NCI-H226 (cell line): ENCODE measurements at places on chromosomes 2 and 18.

DNA sequence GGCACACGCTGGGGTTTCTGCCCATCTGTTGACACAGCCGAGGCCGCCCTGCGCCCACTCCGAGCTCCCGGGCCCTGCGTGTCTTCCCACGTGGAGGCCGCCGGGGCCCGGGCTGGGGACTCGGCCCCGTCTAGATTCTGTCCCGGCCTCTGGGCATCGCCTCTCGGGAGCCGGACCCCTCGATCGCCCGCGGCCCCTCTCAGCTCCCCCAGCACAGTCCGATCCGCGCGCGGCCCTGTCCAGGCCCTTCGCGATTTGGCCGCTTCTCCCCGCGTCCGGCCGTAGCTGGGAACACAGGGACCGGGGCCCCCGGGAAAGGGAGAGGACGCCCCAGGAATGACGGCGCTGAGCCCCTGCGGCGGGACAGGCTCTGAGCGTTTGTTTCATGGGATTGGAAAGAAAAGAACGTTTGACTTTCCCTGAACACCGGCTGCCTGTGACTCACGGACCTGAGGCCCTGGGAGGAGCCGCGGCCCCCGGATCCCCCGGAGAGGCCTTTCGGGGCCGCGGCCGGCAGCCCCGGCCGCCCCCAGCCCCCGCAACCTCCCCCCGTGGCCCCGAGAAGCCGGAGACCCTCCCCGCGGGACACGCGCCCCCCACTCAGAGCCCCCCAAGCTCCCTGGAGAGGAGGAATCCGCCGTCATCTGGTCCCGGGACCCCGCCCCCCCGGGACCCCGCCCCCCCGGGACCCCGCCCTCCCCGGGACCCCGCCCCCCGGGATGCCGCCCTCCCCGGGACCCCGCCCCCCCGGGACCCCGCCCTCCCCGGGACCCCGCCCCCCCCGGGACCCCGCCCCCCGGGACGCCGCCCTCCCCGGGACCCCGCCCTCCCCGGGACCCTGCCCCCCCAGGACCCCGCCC is 62.7 kb upstream of the CTDP1 start:
- no peak for DNase-seq

DNA sequence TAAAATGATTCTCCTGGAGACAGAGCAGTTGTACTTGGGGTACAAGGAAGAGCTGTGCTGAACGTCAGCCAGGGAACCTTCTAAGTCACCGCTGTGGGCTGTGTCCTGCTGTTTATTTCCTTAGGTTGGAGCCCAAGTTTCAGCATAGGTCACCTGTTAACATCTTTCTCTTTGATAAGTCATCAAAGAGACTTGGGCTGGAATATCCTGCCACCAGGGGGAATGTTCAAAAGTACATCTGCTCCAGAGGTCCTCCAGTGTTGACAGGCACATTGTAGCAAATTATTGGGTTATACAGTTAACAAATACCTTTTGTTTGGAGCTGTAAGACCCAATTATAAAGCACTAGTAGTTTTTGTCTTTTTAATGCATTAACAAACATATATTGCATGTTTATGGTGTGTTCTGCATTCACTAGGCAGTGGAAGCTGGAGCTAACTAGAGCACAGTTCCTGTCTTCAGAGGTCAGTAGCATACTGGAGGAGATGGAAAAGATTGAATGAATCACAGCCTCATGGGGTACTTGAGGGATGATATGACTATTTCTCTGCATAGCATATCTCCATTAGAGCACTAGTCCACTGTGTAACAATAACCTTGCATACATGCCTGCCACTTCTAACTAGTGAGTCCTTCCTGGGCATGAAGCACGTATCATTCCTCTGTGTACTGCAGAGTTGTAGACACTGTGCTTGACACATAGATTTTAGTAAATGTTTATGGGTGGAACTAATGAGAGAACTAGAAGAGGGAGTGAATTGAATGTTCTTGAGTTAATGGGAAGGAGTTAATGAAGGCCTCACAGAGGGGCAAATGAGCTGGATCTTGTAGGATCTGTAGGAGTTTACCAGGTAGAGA is 182.1 kb downstream of the AGAP1 start:
- peak; percentile 64 for DNase-seq

- DNase-seq: no peak
Observed at GRCh38 chr2:74228772-74229171, 30.4 kb downstream of the MTHFD2 start.

GRCh38 chr2:47741101-47741500 is 41.8 kb upstream of the MSH6 start:
- no peak for DNase-seq

DNA sequence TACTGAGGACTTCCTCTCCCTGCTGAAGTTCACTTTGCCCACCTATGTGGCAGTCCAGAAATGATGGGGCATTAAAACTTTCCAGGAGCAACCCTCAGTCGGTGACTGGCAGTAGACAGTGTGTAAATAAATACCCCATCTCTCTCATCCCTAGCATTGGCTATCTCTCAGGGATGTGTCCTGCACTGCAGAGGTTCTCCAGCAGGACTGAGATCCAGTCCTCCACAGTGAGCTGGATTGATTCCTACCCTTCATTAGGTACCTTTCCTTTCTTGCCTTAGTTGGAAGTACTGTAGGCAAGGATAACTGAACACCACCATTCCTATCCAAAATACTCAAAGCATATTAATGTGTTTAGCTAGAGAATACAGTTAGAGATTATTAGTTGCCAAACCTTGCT is 441.8 kb downstream of the SPAG16 start:
- no peak for DNase-seq

DNA sequence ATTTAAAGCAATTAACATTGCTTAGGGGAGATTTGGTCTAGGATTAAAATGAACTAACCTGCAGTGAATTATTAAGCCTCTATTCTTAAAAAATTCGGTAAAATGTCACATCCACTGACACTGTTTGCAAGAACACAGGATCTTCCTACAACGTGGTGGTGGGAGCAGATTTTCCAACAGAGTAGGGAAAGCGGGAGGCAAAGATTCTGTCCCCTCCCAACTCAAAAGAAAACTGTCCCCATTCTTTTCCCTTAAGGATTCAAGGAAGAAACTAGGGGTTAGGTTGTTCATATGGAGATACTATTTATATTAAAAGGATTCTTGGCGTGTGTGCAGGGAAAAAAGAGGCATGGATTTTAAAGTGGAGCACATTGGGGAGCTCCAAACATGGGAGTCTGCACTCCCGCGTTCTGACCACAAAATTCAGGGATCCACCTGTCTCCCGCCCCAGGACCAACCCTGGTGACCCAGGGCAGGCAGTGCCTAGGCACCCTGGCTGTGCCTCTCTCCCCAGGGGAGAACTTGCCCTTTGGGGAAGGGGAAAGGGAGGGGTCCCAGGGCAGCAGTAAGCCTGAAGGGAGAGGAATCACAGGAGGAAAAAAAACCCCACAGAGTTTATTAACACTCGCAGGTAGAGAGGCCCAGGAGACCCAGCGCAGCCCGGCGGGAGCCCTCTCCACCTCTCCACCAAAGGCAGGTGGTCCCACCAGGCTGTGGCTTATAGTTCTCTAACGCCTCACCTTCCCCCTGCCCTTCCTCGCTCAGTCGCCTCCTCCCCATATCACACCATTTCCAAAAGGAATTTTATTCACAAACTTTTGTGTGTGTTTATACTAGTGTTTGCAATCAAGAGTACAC is 2.3 kb downstream of the PTGR3 start:
- no peak for DNase-seq

DNA sequence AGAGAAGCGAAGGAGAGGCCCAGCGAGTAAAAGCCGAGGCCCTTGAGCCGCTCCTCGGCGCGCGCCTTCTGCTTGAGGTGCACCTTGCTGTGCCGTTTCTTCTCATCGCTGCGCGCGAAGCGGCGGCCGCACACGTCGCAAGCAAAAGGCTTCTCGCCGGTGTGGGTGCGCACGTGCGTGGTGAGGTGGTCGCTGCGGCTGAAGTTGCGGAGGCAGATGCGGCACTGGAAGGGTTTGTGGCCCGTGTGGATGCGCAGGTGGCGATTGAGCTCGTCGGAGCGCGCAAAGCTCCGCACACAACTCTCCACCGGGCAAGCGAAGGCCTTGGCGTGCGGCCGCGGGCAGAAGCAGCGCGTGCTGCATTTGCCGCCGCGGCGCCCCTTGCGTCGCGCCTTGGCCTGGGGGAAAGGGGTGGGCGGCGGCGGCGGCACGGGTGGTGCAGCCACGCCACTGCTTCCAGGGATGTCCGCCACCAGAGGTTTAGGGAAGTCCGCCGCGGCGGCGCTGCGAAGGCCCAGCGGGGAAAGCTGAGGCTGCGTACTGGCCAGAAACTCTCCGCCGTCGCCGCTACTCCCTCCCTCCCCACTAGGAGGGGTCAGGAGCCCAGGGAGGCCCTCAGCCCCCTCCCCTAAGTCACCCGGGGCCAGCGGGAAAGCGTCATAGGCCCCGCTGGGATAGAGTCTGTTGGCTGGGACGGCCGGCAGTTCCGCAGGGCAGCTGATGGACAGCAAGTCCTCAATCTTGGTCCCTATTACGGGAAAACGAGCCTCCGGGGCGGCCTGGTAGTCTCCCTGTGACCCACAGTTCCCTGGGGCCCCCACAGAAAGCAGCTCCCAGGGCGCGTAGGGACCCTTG is 1.7 kb downstream of the EGR4 start:
- no peak for DNase-seq

GRCh38 chr2:29068513-29068912 is 5.8 kb downstream of the PCARE start:
- no peak for DNase-seq
